OCI-LY7 (cell line): ENCODE measurements at places on chromosomes 4 and X. TPM values are rescaled to one million over a fixed set of nuclear protein-coding genes. Genes with fewer than 3 reads are reported as not detected.

DNA sequence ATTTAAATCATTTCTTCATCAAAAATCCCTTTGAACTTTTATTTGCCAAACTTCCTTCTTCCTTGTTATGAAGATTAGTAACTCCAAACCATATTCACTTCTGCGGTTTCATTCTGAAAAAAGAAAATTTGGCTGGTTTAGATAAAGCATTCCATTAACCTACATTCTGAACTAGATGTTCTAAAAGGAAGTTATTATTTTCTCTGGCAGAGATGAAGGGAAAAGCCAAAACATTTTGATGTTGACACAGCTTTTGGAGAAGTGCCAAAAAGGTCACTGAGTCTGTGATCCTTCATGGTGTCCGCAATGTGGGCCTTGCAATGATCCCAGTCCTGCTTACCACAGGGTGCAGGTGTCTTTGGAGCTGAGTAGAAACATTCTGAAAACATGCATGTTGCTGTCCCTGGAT is 36.0 kb downstream of the CXCL8 start:
- DNase-seq, result no peak

- DNase-seq, result no peak
Measured at GRCh38 chr4:169397762-169398161, 127.0 kb upstream of the SH3RF1 start.

- no peak for DNase-seq
Measured at GRCh38 chr4:107643021-107643420, 77.0 kb downstream of the PAPSS1 start.

GRCh38 chr4:102335616-102336015 is 9.7 kb downstream of the SLC39A8 start:
- no peak for DNase-seq

DNA sequence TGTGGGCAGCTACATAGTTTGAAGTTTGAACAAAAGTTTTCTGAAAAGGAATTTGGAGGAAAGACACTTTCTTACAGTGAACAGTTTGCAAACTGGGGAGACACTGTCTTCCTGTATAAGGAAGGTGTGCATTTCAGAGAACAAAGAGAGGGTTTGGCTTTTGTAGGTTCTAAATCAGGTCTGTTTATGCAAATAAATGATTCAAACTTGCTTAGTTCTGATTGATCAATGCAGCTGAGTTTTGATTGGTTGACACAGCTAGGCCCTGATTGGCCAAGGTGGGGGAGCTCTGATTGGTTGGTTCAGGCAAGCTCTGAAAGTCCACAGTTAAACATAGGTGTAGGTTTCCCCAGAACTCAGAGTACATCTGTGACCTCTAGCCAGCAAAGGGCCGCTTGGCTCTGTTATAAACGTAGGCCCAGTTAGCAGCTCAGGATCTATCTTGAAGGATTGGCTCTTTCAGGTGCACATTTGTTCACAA is 63.0 kb upstream of the ENPP6 start:
- peak; percentile 64 for DNase-seq

DNA sequence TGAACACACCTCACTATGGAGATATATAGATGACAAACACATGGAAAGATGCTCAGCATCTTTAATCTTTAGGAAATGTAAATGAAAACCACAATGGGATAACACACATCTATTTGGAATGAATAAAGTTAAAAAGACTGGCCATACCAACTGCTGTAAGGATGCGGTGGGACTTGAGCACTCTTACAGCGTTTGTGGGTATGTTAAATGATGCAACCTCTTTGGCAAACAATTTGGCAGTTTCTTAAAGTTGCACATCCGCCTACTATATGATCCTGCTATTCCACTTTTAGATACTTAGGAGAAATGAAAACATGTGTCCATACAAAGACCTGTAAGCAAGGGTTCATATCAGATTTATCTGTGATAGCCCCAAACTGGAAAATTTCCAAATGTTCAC is 50.7 kb downstream of the MRPL1 start:
- no peak for DNase-seq

DNA sequence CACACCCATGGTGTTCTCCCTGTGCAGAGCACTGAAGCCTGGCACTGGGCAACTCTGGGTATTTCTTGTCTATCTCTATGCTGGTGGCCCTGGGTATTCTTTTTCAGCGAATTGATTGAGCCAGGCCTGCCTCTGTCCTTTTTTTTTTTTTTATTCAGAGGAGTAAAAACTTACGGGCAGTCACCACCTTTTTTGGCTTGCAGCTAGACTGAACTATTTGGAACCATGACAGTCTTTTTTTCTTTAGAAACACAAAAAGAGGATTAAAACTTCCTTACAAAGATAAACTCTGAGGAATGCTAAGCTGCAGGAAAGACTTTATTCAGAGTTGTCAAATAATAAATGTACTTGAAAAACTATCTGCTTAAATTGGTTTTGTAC is 119.2 kb upstream of the STIM2 start:
- no peak for DNase-seq

- peak; percentile 17 for DNase-seq
Measured at GRCh38 chrX:50100188-50100587, 100.6 kb downstream of the AKAP4 start.

- no peak for DNase-seq
Measured at GRCh38 chr4:71864380-71864779, 80.5 kb upstream of the GC start.

DNA sequence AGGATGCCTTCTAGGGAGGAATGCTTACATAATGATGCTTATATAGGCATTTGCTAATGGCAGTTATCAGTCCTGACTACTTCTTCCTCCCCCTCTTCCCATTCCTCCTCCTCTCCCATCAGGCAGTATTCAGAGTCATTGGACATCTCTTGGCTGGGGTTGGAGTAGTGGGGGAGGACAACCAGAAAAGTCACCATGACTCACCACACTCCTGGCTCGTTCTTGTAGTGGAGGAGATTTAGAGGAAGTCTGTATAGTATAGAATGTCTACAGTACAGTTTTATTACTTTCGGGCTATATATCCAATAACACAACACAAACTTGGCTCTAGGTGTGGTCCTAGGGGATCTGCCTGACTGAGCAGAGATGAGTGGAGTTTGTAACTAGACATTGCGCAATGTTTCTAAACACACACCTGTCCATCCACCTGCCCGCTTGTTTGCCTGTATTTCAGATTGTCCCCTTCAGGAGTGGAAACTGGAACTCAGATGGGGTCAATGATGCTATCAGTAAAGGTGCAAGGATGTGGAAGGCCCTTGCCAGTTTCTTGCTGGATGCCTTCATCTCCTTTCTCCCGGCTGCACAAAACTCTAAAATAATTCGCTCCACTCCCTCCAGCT is 27.9 kb upstream of the KIAA1210 start:
- DNase-seq, result no peak

GRCh38 chrX:77014377-77015372 is 432.5 kb upstream of the FGF16 start:
- peak; percentile 57 for DNase-seq

GRCh38 chr4:149113804-149114430 is 671.7 kb upstream of the NR3C2 start:
- DNase-seq, result no peak

GRCh38 chr4:39648827-39649558 is 10.3 kb upstream of the SMIM14 start:
- DNase-seq, result no peak

DNA sequence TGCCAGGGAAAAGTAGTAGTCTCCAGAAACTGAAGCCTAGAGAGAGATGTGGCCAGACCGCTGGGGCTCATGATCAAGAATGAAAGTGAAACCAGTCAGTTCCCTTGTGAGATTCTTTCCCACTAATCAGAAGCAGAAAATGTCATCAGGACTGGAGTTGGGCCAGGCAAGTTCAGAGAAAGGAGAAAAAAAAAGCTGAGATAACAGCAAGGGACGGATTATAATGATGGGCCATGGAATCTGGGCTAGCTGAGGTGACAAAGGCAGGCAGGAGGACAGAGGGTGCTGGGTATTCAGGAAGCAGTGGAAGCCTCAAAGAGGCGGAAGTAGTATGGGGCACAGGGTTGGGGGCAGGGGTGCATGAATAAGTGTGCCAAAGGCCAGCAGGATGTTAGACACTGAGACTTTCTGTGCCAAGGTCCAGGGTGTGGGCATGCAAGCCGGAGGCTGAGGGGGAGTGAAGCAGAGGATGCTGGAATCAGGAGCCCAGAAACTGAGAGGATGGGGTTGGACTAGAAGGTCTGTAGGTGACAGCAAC is 2.5 kb downstream of the CXorf38 start:
- peak; percentile 54 for DNase-seq

Gene PPEF1
- not detected in 2 replicates for total RNA-seq

Gene PWWP3B
- total RNA-seq, result not detected in 2 replicates

Gene KDR
- total RNA-seq, result not detected in 2 replicates

Gene STS
- total RNA-seq, result 40.3 and 47.0 TPM in 2 replicates

Gene AR
- total RNA-seq, result not detected in 2 replicates

Gene TMEM150C
- not detected in 2 replicates for total RNA-seq

Gene TLR2
- not detected in 2 replicates for total RNA-seq

Gene TCEAL1
- 17.4 and 18.1 TPM in 2 replicates for total RNA-seq

Gene ADH7
- total RNA-seq, result not detected in 2 replicates

Gene SPANXC
- not detected in 2 replicates for total RNA-seq
